ENCODE measurements at places on chromosomes 7 and 10. TPM values are rescaled to one million over a fixed set of nuclear protein-coding genes. Genes with fewer than 3 reads are reported as not detected.

- no peak for DNase-seq
Measured at GRCh38 chr10:61935077-61935476, 33.6 kb downstream of the ARID5B start.

PNLIPRP2 gene
- total RNA-seq = not detected

EVX1 gene
- total RNA-seq = not detected

FAM241B gene
- not detected for total RNA-seq

LRRD1 gene
- total RNA-seq = under 0.01 TPM

DNA sequence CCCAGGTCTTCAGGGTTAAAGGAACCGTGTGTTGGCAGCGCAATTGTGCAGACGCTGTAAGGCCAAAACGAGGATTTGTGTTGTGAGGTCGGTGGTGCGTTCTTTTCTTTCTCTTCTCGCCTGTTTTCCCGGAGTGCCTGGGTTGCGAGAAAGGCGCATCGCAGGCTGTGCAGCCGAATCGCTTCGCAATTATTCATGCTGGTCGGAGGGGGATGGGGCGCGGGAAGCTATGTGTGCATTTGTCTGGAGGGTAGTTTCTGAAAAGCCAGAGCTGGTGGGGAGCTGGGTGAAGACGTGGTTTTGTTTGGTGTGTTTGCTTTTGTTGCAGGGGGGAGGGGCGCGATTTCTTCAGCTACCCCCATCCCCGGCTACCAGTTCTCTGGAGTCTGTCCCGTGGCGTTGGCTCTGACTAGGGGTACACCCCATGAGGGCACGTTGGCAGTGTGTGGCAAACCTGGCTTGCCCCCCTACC lies 2.1 kb downstream of the MXI1 start:
- DNase-seq = peak; percentile 48

DNA sequence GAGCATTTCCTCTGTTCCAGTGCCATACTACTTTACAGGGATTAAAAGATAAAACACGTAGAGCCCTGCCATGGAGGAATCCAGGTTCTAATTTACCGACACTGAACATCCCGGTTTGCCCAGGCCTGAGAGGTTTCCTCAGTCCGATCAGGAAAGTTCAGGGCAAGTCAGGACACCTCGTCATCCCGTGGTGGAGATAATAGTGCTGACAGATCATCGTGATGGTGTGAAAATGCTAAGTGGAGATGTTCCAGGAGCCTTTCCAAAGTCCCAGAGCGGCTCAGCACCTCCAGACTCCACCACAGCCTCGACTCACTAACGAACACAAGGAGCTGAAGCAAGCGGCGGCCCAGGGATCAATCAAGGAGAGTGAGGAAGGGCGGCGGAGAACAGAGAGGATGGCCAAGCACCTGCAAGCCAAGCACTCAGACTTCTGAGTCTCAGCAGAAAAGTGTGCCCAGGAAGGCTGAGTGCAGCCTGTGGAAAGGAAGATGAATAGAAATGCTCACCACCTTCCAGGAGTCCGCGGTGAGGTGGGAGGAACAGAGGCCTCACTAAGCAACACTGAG lies 103.7 kb upstream of the VWC2 start:
- DNase-seq = no peak

CLCN1 gene
- not detected for total RNA-seq

DNA sequence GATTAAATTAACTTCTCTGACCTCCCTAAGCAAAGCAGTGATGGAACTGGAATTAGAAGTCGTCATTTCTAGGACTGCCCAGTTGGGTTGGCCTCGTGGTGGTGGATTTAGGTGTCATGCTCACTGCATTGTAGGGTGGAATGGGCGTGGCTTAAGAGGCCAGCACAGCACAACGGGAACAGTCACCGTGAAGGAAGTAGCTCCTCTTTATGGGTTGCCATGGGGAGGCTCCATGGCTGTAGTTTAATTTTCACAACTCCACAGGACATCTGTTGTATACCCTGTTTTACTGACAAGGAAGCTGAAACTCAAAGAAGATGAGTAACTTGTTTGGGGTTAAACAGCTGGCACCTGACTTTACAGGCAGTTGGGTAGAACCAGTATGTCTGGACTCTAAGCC lies 208.3 kb downstream of the CELF2 start:
- no peak for DNase-seq

VPS26A gene
- total RNA-seq = 34.5 TPM

GRCh38 chr10:784403-785088 lies 95.1 kb upstream of the DIP2C start:
- DNase-seq = peak; percentile 71

DNA sequence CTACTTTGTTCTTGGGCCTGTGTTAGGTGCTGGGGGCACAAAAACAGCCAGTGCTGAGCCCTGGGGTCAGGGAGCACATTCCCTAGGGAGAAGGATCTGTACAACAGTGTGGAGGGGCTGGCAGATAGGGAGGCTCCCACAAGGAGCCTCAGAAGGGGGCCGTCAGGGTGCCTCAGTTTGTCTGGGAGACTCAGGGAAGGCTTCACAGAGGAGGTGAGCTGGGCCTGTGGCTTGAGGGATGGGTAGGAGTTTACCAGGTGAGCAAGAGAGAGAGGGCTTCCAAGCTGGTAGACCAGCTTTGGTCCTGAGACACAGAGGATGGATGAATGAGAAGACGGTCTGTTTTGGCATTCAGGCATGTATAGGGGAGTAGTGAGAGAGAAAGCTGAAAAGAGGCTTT lies 52.1 kb downstream of the CAMK1D start:
- no peak for DNase-seq

GRCh38 chr10:80609331-80609730 lies 71.6 kb downstream of the SH2D4B start:
- DNase-seq = no peak

FAM25A gene
- not detected for total RNA-seq

DNA sequence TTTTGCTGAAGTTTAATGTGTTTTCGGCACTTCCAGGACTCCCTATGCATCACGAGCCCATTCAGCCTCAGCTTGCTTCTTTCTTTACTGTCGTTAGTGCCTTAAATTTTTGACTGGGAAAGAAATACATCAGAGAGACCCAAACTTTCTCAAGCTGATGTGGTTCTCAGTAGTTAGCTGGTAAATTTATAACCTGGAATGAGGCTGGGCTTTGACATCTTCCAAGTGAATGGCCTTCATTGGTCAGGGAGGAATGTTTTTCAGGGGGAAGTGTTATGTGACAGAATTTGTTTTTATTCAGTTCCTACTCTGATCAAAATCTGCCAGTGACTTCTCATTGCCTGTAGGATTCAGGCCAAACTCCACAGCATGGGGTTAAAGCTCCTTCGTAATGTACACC lies 296.9 kb downstream of the SORCS3 start:
- no peak for DNase-seq

DNA sequence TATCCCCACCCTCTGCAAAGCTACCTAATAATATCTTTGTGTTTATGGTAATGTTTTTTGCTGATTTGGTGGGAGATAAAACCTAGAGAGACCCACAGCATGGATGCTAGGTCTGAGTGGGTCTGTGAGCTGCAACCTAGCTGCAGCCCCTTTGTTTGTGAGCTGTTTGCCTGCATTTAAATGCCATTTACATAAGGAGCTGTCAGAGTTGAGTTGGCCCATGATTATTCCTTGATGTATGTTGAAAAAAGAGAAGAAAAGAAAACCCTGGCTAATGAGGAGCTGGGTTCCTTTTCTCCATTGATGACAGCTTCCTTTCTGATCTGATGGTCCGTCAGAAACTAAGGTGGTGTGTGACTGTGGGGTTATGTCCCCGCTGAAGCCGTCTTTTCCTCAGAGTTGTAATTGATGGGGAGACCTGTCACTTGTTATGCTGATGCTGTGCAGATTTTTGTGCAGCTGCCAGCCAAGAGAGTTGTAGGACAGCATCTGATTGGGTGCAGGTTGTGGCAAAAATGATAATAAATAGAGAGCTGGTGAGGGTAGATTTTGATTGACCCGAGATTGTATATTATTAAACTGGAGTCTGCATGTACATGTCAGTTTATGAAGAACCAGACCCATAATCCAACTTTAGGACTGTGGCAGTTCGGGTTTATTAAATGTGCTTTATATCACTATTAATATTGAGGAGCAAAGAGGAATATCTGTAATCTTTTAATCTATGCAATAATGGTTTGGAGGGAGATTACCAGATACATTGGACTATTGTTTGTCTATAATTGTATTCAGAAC lies 219.8 kb downstream of the AUTS2 start:
- no peak for DNase-seq

PTER gene
- 7.5 TPM for total RNA-seq

ITPRID1 gene
- total RNA-seq = not detected

BBS9 gene
- total RNA-seq = 15.4 TPM

PAX4 gene
- total RNA-seq = not detected

- no peak for DNase-seq
Measured at GRCh38 chr7:142181211-142181610, 69.7 kb downstream of the MGAM2 start.

GDF10 gene
- not detected for total RNA-seq

DNA sequence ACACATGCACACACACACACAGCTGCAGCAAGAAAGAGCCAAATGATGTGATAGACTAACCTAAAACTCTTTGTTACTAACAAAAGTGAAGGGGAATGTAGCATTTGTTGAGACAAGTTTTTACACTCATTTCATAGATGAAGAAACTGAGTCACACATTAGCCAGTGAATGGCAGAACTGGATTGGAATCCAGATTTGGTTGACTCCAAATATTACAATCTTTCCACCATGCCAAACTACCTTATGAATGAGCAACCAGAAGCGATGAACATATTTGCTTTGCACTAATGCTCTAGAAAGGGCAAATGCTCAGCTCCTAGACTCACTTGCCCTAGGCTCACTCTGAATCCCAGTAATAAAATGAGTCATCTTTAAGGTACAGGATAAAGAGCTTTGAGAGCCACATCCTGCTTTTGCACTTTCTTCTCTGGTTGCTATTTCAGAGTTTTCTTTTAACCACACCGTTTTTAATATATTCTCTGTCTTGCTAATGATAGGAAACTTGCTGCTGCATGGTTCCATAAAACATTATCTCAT lies 111.9 kb downstream of the GPAM start:
- no peak for DNase-seq

- DNase-seq = no peak
Measured at GRCh38 chr10:60351191-60351853, 38.4 kb downstream of the ANK3 start.

- no peak for DNase-seq
Measured at GRCh38 chr10:114115661-114116445, 58.1 kb downstream of the CCDC186 start.

GIMAP8 gene
- total RNA-seq = 157 TPM

PNLIP gene
- total RNA-seq = not detected

DNA sequence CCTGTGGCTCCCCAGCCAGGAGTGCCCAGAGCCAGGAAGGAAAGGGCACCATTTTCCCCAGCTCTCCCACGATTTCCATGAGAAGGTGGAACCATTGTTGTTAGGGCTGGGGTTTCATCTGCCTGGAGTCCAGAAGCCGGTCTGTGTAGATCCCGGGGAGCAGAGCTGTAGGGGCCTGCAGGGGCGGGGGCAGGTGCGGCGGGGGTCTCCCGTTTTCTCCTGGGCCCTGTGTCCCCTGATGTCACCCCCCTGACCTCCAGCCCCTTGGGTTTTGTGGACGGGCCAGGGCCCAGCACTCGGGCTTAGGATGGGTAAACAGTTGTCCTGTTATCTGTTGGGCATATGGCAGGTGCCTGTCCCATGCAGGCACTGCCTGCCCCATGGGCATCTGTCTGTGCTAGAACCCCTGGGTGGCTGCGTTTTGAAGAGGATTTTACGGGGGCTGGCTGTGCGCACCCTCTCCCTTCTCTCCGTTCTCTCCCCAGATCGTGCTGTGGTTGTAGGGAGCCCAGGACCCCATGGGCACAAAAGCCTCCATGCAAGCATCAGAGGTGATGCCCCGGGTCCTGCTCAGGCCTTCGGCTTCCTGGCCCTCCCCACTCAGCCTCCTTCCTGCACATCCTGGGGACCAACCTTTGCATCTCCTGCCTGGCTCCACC lies 158.8 kb downstream of the WDR37 start:
- no peak for DNase-seq

FOXI2 gene
- not detected for total RNA-seq

DNA sequence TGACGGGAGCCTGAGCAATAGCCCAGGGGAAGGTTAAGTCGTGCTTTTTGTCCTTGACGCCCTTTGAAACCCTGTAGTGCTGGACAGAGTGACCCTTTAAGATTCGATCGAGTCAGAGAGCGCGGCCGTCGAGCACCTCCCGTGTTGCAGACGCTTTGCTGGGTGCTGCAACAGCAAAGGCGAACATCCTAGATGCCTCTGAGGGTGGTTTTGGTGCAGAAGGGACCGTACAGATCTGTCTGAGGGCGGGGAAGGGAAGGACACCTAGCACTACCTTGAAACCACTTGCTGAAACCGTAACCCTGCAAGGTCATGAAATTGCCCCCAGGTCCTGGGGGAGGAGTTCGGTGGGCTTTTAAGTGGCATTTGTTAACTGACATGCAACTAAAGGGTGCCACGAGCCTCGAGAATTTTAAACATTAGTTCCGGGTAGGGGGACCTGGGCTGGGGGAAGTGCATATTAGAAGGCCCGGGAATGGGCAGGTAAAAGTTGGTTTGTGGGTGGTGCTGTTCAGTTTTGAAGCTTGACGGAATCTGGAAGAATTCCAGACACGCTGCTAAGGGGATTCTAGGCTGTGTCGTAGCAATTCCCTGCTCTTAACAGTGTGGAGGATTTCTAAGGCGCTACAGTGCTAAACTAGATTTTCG lies 786 bp downstream of the ATP5F1C start:
- DNase-seq = peak; percentile 43

DNA sequence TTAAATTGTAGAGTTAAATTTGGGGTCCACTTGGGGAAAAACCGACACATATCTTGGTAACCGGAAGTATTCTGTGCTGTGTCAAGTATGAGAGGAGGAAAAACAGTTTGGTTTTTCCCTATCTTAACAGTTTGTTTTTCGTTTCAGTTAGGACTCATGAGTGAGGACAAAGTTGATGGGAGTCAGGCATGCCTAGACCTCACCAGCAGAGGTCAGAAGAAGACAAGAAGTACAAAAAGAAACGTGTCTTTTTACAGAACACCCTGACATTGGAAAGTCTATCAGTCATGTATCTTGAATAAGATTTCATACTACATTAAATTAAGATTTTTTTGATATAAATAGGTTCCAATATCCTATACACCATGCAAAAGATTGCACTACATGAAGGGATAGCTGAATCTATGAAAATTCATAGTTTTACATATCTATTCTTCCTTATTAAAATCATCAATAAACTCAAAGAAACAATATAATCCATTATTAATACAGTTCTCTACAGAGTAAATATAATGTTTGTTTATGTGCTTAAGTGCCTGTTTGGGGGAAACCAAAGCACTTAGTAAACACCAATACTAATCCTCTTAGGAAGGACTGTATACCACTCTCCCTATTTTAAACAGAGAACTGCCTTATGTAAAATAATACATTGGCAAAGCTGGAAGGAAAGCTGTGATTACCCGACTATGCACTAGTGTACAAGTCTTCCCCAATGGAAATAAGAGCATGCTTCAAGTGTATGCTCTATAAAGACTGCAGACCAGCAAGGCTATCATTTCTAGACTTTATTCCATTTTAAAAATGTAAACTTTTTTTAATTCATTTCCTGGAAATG lies 95.6 kb downstream of the USP6NL start:
- DNase-seq = peak; percentile 81

ZNF425 gene
- 3.5 TPM for total RNA-seq

- DNase-seq = no peak
Measured at GRCh38 chr7:49703881-49704280, 69.6 kb upstream of the VWC2 start.

- no peak for DNase-seq
Measured at GRCh38 chr10:132415956-132416355, 19.0 kb downstream of the PWWP2B start.

- no peak for DNase-seq
Measured at GRCh38 chr7:74441801-74442200, 11.9 kb upstream of the GTF2IRD1 start.

CRYGN gene
- not detected for total RNA-seq

GRCh38 chr10:80890146-80890545 lies 352.4 kb downstream of the SH2D4B start:
- no peak for DNase-seq
